ENCODE measurements at places on chromosomes 16 and 17.
A peak's percentile ranks its signal among the peaks of the same experiment; 100 is the strongest.

- H3K27me3 ChIP-seq: no peaks in the 10 kb centered on the region
- no peaks in the 10 kb centered on the region for H3K36me3 ChIP-seq
- no peaks in the 10 kb centered on the region for H3K4me1 ChIP-seq
- H3K4me3 ChIP-seq: no peak overlapping the region
These were observed 18.0 kb upstream of the ASGR2 start for GRCh38 chr17:7132511-7133094.

- no peaks in the 10 kb centered on the region for H3K36me3 ChIP-seq
- H3K4me3 ChIP-seq: no peak overlapping the region
- H3K4me1 ChIP-seq: no peaks in the 10 kb centered on the region
- DNase-seq: no peak
These were observed 43.6 kb downstream of the NUP93 start for GRCh38 chr16:56773532-56773931.

DNA sequence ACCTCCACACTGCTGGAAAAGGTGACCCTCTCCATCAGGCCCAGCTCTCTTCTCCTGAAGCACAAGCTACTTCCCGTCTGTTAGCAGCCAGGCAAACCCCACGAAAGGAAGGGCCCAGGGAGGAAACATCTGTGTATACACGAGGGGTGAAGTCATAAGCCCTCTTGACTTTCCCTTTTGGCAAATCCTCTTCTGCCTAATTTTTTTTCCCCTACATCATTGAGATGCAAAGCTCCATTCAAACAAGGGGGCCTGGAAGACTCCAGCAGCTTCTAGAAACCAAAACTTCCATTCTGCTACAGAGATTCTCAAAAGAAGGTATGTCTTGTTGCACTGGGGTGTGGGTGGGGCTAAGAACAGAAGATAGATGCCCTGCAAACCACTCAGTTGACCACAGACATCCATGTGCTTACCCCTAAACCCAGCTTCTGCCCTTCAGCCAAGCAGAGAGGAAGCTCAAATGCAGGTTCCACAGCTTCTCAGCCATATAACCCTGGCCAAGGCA, 145.6 kb upstream of the RCVRN start:
- H3K36me3 ChIP-seq: no peaks in the 10 kb centered on the region
- peak; percentile 70 for DNase-seq
- H3K27me3 ChIP-seq: no peaks in the 10 kb centered on the region
- H3K4me3 ChIP-seq: no peak overlapping the region
- peak overlapping the region; percentile 30 for H3K27ac ChIP-seq
- no peaks in the 10 kb centered on the region for H3K4me1 ChIP-seq

DNA sequence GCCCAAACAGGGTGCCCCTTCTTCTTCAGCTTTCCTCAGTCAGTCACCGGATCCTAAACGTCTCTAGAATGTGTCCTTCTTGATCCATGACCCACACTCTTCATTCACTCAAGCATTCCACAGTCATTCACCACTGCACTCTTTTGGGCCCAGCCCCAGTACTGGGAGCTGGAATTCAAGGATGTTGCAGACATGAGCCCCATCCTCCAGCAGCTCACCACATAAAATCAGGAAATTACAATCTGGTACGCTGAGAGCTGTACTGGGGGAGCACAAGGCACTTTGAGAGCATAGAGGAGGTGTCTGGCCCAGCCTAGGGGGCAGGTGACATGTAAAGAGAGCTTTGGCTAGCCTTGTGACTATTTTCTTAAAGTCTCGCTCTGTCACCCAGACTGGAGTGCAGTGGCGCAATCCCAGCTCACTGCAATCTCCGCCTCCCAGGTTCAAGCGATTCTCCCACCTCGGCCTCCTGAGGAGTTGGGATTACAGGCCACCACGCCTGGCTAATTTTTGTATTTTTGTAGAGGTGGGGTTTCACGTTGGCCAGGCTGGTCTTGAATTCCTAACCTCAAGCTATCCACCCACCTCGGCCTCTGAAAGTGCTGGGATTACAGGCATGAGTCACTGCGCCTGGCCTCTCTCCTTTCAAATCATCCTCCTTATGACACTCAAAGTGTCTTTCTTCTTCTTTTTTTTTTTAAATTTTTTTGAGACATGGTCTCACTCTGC, 18.7 kb downstream of the CES4A start:
- no peak overlapping the region for H3K4me3 ChIP-seq
- no peak for DNase-seq
- H3K36me3 ChIP-seq: no peaks in the 10 kb centered on the region
- H3K4me1 ChIP-seq: no peaks in the 10 kb centered on the region
- H3K27ac ChIP-seq: no peak overlapping the region

DNA sequence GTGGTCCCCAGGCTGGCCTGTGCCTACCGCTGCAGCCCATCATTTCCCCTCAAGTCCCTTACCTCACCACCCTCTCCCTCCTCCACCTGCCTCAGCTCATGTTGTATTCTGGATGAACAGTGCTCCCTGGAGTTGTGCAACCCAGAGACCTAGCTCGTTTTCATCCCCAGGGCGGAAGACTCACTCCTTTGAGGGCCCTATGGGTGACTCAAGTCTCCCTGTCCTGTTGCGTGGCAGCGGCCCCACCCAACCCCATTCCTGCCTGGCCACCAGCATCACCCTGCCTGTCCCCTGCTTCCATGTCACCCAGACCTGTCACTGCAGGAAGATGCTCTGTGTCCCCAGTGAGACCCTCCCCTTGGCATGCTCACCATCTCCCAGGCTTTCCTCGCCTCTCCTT, 3.3 kb downstream of the ALOX12B start:
- peaks cover 12% of the 10 kb centered on the region for H3K4me1 ChIP-seq
- no peak for DNase-seq
- no peaks in the 10 kb centered on the region for H3K36me3 ChIP-seq
- H3K4me3 ChIP-seq: no peak overlapping the region
- peaks cover 1% of the 10 kb centered on the region for H3K27me3 ChIP-seq

GRCh38 chr16:68452176-68452575, 3.9 kb upstream of the SMPD3 start:
- H3K36me3 ChIP-seq: no peaks in the 10 kb centered on the region
- DNase-seq: no peak
- no peaks in the 10 kb centered on the region for H3K27me3 ChIP-seq
- H3K4me1 ChIP-seq: no peaks in the 10 kb centered on the region
